NCI-H2029 (cell line): ENCODE measurements at places on chromosomes 1 and 21.

GRCh38 chr21:33211732-33212131, 18.0 kb upstream of the IFNAR2 start:
- no peak for DNase-seq

GRCh38 chr1:61370913-61371279, 288.5 kb downstream of the NFIA start:
- DNase-seq = no peak

- DNase-seq = no peak
Observed at GRCh38 chr1:227791425-227792143, 23.9 kb upstream of the PRSS38 start.

DNA sequence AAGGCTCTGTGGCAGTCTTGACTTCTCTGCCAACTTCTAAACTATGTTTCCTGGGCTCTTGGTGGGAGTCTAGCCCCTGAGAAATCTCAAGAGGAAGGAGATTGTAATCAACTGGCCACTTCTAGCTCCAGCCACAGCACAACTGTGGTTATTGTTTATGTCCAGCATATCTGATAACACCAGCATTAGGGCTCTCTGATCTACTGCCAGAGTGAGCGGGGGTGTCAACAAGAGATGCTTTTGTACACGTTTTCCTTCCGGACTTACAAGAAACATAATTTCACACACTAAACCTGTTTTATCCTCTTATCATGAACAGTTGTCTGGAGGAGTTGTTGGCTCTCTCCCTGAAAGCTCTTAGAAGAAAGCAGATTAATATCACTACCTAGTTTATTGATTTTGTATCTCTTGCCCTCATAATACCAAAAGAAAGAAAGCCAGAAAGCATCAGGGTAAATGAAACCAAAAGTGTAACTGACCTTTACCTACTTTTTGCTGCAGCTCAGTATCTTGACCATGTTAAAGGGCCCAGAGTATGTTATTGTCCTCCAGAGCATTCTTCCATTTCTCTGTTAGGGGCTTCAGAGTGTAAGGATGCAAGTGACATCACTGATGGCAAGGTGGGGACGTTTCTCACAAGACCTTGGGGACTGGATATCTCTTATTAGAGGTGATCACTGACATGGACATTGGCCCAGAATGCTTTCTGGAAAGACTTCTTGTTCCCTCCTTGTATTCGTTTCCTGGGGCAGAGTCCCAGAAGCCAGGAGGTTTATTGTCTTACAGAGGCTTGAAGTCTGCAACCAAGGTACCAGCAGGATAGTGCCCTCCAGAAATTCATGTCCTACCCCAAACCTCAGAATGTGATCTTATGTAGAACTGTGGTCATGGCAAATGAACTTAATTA, 9.6 kb upstream of the SH2D1B start:
- no peak for DNase-seq

- DNase-seq = no peak
Observed at GRCh38 chr1:187237542-187237941, 408.8 kb downstream of the PLA2G4A start.

GRCh38 chr1:8985915-8986813, 40.1 kb downstream of the SLC2A7 start:
- DNase-seq = peak; percentile 62

DNA sequence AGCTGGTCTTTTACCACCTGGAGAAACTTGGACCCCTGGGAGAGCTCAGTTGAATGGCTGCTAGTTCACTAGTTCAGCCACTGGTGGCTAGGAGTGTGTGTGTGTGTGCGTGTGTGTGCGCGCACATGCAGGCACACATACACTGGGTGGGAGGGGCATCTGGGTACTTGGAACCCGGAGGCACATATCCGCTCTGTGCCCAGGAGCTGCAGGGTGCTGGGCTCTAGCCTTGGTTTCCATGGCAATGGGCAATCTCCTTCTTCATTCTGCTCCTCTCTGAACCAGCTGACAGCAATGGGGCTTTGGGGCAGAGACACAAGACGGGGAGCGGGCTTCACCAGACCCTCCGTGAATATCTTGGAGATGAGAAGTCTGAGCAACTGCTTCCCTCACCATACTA, 87.1 kb upstream of the DISP3 start:
- DNase-seq = no peak

DNA sequence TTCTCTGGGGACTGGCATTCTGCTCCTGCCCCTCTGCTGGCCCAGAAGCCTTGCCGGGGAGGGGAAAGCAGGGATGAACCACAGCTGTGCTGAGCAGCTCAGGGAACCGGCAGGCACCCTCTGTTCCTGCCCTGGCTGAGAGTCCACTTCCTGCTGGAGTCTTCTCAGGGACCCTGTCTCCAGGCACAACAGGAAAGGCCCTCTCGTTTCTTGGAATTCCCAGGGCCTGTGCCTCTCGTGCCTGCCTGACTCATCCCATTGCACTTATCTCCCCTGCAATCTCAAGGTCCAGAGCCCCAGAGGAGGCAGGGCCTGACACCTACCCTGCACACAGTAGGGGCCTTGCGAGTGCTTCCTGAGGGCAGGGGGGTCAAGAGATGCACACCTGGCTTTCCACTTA, 1.1 kb upstream of the EDN2 start:
- peak; percentile 82 for DNase-seq

DNA sequence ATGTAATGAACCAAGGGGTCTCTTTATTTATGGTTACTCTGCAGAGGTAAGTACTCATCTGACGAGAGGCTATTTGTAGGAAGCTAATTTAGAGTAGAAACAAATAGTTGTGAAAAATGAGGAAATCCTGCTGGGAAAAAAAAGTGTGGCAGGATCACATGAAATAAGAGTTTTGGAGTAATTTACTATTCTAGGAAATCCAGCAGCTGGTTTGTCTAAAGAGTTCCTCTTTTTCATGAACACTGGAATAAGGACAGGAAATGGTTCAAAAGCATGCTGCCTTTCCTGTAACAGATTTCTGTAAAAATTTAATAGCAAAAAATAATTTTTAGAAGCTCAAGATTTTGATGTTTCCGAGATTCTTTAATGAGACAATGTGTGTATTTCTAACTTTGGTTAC, 177.3 kb downstream of the CHRM3 start:
- DNase-seq = no peak

DNA sequence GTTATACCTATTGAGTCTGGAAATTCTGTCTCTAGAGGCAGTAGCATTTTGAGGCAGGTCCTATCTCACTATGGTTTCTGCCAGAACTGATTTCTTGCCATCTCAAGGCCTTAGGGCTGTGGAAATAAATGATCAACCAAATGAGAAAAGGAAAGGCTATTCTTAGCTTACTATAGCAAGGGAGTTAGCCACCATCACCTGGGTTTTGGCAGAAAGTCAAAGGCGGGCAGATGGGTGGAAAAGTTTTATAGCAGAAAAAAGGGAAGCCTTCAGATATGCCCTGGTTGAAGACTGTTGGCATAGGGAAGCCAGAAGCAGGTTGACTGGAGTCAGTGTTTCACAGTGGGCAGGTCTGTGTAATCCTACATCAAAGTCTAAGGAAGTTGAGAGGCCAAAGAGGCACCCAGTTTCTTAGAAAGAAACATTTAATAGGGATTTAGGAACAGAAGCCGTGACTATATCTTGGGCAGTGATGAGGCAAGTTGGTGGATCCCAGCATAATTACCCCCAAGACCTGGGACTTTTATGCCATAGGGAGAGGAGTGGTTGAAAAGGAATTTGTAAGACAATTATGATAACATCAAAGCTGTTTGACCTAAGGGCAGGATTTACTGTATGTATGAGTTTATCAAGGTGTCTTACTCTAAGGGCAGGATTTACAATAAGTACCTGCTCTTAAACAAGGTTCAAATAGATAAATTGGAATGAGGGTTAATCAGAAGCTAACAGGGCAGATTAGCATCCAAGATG, 29.7 kb downstream of the CTH start:
- DNase-seq = no peak

GRCh38 chr21:41899426-41900202, 20.5 kb upstream of the PRDM15 start:
- no peak for DNase-seq

- DNase-seq = no peak
Observed at GRCh38 chr21:45450423-45451090, 45.6 kb downstream of the COL18A1 start.

- DNase-seq = no peak
Observed at GRCh38 chr1:177597393-177597792, 372.5 kb downstream of the SEC16B start.

DNA sequence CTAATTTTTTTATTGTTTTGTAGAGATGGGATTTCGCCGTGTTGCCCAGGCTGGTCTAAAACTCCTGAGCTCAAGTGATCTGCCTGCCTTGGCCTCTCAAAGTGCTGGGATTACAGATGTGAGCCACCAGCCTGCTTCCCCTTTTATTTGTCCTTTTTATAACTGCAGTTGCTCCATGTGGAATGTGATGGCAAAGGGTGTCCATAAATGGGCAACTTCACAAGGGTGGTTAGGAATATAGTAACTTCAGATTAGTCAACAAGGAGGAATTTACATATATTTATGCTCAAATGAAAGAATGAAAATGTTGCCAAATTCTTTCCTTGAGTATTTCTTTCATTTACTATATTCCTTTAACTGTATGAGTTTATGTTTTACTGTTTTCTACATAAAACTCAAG, 182.9 kb downstream of the BACH1 start:
- DNase-seq = no peak

DNA sequence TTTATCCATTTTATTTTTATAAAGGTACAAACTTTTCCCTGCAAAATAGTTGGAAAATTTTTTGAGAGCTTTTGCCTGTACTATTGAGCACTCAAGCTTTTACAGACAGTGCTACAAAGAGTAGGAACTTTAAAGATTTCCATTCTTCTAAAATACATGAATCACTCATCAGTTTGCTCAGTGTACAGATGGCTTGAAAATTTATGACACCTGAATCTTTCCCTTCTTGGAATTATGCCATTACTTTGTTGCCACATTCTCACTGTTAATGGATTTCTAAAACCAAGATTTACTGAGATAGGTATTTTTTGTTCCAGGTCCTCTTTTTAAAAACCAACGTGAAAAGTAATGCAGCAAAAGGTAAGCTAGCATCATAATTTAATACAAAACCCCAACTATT, 76.0 kb downstream of the GPATCH2 start:
- DNase-seq = no peak

DNA sequence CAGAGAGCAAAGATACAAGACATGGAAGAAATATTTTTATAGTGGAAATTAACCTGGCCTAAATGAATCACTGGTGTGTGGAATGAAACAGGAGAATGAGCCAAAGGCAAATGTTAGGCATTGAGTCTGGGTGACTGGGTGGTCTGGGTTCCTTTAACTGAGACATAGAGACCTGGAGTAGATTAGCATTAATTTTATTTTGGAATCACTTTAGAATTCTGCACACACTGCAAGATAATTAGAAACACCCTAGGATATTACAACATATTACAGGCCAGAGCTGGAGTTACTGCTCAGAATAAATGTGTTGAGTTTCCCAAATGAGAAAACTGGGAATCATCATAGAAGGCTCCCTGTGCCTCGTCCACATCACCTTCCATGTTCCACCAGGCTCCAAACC, 85.5 kb downstream of the PLPPR5 start:
- DNase-seq = no peak
